Fibroblast of lung (primary cell): ENCODE measurements at places on chromosomes 5 and 9. TPM values are rescaled to one million over a fixed set of nuclear protein-coding genes. Genes with fewer than 3 reads are reported as not detected.

- no peak overlapping the region for H3K27ac ChIP-seq
- DNase-seq: no peak
- no peaks in the 10 kb centered on the region for H3K36me3 ChIP-seq
- no peaks in the 10 kb centered on the region for H3K27me3 ChIP-seq
- H3K4me3 ChIP-seq: no peak overlapping the region
Measured at GRCh38 chr5:40391642-40392041, 288.1 kb upstream of the PTGER4 start.

DNA sequence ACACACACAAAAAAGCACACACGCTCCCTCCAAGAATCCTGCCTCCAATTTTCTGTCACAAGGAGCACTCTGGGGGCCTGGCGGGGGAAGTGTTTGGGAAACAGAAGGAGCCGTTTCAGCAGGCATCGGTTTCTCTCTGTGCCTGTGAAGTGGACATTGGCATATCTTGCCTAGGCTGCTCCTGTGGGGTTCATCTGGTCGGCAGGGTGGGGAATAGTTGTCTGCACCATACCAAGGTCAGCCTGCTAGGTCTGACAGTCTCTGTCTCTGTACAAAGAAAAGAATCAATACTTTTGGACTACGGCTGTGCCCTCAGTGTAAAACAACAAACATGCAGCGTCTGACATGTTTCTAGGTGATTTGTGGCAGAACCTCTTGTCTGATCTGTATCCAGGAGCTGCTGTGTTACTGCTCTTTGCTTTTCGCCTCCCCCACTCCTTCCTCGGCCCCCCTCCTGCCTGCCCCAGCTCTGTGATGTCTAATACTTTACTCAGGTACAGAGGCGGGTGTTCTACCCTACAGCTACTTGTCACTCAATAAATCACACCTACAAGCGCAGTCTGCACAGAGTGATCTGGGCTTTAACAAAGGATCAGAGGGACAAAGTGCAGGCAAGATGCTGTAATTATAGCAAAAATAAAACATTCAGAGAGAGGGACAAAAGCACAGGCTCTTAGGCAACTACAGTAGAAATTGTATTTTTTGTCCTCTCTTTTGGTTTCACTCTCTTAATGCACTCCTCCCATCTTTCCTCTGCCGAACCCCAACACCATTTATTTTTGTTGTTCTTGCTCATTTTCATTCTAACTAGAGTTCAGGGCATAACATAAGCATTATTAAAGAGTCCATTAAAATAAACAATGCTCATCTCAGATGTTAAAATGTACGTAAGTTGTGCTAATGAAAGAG lies 216.7 kb downstream of the BNC2 start:
- no peaks in the 10 kb centered on the region for H3K27me3 ChIP-seq
- H3K4me1 ChIP-seq: peaks cover 5% of the 10 kb centered on the region
- peak overlapping the region; percentile 69 for H3K27ac ChIP-seq
- H3K36me3 ChIP-seq: no peaks in the 10 kb centered on the region
- H3K4me3 ChIP-seq: peak overlapping the region; percentile 51

DNA sequence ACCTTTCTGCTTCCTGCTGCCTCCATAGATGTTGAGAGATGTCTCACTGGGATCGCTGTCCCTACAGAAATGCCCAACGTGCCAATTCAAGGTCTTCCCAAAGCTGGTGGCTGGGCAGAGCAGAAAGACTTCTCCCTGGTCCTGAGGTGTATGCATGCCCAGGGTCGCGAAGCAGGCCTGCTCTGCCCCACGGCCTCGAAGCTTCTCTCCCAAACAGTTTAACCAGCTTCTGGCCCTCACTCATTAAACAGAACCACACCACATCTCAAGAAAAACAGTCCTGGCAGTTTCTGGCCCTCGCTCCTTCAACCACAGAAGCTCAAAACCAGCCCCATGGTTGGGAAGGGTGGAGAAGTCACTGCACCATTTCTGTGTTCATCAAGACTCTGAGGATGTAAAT lies 14.7 kb upstream of the SMIM32 start:
- no peaks in the 10 kb centered on the region for H3K4me1 ChIP-seq
- peaks cover 2% of the 10 kb centered on the region for H3K27me3 ChIP-seq
- H3K36me3 ChIP-seq: no peaks in the 10 kb centered on the region

DNA sequence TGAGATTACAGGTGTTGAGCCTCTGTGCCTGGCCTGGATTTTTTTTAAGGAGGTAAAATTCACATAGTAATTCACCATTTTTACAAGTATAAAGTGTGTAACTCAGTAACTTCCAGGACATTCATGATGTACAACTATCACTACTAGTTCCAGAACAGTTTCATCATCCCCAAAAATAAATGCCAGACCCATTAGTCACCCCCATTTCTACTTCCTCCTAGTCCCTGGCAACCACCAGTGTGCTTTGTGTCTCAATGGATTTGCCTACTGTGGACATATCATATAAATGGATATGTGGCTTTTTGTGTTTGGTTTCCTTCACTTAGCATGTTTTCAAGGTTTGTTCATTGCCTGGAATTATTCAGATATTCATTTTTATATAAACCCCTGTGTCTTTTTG lies 72.5 kb upstream of the PANK3 start:
- H3K36me3 ChIP-seq: no peaks in the 10 kb centered on the region
- no peak overlapping the region for H3K27ac ChIP-seq
- H3K4me3 ChIP-seq: no peak overlapping the region
- no peaks in the 10 kb centered on the region for H3K4me1 ChIP-seq
- H3K27me3 ChIP-seq: no peaks in the 10 kb centered on the region

DNA sequence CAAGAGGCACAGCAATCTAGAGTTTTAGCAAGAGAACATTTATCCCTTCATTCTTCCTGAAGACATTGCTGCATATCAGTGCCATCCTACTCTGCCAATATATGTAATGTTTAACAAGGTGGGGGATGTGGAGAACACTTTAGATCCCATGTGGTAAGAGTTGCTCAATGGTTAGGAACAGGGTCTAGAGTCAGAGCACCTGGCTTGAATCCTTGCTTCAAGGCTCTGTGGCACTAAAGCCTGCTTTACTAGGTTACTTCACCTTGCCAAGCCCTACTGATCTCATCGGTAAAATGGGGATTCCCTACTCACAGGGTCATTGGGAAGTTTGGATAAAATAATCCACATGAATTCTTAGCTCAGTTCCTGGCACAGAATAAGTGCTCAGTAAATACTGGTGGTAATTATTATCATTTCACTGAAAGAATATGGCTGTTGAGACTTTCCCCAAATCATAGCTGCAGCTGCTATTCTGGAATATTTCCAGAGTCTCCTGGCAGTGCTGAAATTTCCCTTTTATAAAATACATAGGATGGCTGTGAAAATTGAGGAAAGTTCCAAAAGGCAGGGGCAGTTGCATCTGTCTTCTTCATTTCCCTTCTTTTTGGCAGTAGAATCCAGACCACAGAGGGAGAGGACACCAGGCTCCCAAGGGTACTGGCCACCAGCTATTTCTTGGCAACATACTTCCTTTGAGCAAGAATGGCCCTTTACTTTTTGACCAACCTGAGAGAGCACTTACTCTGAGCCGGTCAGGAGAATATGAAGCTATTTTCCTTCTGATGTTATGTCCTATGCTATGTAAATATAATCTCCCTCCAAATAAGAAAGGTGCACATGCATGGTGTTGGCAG lies 142.8 kb downstream of the PALM2AKAP2 start:
- no peaks in the 10 kb centered on the region for H3K36me3 ChIP-seq
- H3K4me3 ChIP-seq: no peak overlapping the region
- no peak overlapping the region for H3K27ac ChIP-seq
- H3K27me3 ChIP-seq: no peaks in the 10 kb centered on the region
- DNase-seq: no peak
- peaks cover 2% of the 10 kb centered on the region for H3K4me1 ChIP-seq

GRCh38 chr5:134453016-134453415 lies 41.3 kb upstream of the CDKN2AIPNL start:
- H3K4me1 ChIP-seq: peaks cover 9% of the 10 kb centered on the region
- H3K4me3 ChIP-seq: no peak overlapping the region
- no peak for DNase-seq

DNA sequence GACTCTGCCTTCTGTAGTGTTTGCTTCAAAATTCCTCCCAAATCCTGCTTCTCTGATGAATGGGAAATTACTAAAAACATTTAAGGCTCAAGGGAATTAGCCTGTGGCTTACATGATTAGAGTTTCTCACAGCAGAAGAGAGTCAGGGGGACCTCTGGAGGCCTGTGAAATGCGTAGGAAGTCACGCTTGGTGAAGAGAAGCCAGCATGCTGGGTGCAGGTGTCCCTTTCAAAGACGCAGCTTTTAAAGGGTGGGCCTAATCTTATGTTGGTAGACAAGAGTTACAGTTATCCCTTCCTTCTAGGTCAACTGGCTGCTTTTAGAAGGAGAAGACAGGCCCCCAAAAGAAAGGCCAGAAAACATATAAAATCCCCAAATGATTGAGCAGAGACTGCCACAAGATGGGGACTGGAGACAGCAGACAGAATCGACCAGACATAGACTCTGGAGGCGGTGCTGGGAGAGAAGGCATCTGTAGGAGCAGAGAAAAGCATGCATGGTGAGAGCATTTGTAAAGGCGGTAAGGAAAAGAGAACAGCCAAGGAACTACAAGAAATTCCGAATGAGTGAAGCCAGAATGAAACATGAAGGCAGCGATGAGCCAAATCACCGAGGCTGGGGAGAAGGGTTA lies 42.3 kb downstream of the B4GALT1 start:
- no peak overlapping the region for H3K27ac ChIP-seq
- peaks cover 7% of the 10 kb centered on the region for H3K36me3 ChIP-seq
- no peak for DNase-seq
- H3K27me3 ChIP-seq: no peaks in the 10 kb centered on the region
- no peak overlapping the region for H3K4me3 ChIP-seq

Gene KIF24
- 0.51 and 1.2 TPM in 2 replicates for total RNA-seq

Gene ORM1
- total RNA-seq: not detected in 2 replicates
